ENCODE measurements at places on chromosomes 13 and 19.
A peak's percentile ranks its signal among the peaks of the same experiment; 100 is the strongest.

GRCh38 chr13:25733001-25733491, 318.8 kb downstream of the SHISA2 start:
- no peak for DNase-seq

GRCh38 chr13:92951273-92951890, 275.2 kb upstream of the GPC6 start:
- no peak for DNase-seq

GRCh38 chr13:24625870-24626849, 54.0 kb upstream of the ATP12A start:
- no peak for DNase-seq

GRCh38 chr19:55156202-55157063, 1.1 kb downstream of the TNNI3 start:
- DNase-seq: no peak

- DNase-seq: no peak
Measured at GRCh38 chr19:28416245-28416644, 796.7 kb downstream of the UQCRFS1 start.

DNA sequence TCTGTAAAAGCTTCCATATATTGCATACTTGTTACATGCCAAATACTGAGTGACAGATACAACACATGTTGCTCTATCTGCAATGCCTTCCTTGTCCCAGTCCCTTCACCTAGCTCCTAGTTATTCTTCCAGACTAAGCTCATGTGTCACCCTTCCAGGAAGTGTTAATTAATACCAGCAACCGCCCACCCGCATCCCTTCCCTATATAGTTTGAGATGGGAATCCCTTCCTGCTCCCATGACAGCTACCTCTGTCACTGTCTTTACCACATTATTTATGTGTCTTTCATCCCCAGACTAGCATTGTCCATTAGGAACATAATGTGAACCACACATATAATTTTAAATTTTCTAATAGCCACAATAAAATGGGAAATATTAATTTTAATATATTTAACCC, 49.5 kb upstream of the FRY start:
- DNase-seq: no peak

DNA sequence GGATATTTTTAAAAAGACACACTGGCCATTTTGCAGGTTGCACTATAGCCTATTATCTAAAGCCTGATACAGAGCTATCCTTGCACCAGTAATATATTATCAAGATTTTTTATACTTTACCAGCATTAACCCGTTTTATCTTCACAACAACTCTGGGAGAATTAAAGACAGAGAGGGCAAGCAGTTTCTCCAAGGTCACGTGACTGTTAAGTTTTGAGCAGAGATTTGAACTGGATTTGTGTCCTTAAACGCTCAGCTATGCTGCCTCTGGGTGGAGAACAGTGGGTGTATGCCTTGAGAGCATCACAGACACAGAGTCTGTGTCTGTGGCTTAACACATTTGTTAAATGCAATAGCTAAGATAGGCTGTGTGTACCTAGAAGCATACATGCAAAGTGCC, 147.2 kb downstream of the MYO16 start:
- no peak for DNase-seq

- DNase-seq: no peak
Measured at GRCh38 chr13:111402441-111402840, 82.0 kb downstream of the TEX29 start.

DNA sequence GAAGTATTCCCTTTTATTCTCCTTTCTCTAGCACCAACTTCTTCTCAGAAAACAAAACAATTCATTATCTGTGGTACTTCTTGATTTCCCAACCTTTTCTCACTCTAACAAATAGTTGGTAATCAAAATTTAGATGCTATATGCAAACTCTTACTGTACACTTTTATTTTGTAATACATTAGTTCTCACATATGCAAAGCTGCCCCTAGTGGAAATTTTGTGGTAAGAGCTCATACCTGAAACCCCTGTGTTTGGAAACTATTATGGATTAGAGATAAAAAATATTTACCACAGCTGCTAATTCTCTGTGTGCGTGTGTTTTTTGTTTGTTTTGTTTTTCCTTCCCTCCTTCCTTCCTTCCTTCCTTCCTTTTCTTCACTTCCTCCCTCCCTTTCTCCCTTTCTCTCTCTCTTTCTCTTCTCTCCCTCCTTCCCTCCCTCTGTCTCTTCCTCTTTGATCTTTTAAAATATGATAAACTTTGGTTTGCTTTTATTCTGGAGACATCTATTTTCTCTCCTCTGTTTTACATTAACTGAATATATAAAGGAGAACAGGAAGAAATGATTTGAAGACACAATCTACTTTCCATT, 537.4 kb downstream of the SLITRK6 start:
- DNase-seq: no peak

GRCh38 chr19:13835791-13836723, 40.8 kb downstream of the ZSWIM4 start:
- peak; percentile 98 for DNase-seq

DNA sequence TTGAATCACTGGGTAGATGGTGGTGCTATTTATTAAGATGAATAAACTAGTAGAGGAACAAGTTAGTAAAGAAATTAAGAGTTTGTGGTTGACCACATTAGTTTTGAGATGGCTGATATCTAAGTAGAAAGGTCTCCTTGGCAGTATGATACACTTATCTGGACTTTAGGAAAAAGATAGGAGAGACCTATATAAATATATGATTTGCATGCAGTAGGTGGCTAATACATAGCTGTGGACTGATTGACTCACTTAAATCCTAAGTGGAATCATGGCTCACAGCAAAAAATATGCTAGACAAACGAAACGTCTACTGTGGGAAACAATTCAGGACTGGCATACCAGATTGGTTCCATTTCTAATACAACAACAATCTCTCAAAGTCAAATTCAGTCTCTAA, 92.0 kb downstream of the CAB39L start:
- no peak for DNase-seq

- DNase-seq: no peak
Measured at GRCh38 chr13:53126841-53127245, 98.2 kb downstream of the OLFM4 start.

DNA sequence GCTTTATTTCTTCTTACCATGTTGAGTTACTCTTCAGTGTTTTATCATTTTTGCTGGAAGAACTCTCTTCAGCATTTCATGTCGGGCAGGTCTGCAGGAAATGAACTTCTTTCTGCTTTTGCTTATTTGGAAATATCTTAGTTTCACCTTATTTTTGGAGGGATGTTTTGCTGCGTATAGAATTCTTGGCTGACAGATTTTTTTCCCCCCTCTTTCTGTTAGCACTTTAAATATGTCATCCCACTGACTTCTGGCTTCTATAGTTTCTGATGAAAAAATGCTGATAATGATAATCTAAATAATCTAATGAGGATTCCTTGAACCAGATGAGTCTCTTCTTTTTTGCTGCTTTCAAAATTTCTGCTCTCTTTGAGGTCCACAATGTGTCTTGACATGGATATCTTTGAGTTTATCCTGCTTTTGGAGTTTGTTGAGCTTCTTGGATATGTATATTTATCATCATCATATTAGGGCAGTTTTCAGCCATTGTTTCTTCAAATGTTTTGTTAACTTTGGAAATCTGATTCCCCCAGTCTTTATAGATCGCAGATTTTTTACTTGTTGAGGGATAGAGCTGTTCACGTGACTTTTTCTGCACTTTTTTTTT, 20.4 kb downstream of the ZMYM2 start:
- DNase-seq: no peak

DNA sequence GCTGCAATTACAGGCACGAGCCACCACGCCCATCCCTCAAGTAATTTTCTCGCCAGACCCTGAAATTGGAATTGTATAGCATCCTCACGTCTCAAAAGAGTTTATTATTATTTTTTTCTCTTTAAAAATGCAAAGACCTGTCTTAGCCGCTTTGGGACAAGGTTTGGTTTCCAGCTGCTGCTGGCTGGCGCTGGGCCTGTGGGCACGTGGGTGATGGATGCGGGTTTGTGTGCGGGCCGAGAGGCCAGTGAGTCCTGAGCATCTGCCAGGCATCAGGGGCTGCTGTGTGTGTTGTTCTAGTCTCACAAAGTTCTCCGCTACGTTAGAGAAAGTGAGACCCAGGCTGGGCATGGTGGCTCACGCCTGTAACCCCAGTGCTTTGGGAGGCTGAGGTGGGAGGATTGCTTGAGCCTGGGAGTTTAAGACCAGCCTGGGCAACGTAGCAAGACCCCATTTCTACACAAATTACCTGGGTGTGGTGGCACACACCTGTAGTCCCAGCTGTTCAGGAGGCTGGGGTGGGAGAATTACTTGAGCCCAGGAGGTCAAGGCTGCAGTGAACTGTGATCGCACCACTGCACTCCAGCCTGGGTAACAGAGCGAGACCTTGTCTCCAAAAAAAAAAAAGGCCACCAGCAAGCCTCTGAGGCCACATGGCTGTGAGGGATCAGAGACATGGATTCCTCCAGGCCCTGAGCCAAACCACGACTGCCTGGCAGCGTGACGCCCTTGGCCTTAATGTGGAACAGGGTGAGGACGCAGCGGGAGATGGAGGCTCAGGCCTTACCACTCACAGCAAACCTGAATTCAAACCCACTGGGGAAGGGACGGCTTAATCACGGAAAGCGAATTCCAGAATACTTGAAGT, 4.7 kb upstream of the TMPRSS9 start:
- no peak for DNase-seq

DNA sequence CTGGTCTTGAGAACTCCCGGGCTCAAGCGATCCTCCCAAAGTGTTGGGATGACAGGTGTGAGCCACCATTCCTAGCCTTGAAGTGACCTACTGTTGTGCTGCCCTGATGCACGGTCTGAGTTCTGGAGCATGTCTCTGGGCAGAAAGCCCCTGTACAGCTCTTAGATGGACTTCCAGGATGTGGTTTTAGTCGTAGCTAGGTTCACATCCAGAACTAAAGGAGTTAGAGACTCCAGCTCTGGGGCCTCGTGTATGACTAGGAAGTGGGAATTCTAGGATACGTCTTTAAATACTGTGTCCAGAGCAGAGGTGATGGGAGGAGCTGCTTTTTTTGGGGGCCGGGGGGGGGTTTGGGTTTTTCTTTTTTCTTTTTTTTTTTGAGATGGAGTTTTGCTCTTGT, 12.2 kb downstream of the UPF1 start:
- DNase-seq: no peak

DNA sequence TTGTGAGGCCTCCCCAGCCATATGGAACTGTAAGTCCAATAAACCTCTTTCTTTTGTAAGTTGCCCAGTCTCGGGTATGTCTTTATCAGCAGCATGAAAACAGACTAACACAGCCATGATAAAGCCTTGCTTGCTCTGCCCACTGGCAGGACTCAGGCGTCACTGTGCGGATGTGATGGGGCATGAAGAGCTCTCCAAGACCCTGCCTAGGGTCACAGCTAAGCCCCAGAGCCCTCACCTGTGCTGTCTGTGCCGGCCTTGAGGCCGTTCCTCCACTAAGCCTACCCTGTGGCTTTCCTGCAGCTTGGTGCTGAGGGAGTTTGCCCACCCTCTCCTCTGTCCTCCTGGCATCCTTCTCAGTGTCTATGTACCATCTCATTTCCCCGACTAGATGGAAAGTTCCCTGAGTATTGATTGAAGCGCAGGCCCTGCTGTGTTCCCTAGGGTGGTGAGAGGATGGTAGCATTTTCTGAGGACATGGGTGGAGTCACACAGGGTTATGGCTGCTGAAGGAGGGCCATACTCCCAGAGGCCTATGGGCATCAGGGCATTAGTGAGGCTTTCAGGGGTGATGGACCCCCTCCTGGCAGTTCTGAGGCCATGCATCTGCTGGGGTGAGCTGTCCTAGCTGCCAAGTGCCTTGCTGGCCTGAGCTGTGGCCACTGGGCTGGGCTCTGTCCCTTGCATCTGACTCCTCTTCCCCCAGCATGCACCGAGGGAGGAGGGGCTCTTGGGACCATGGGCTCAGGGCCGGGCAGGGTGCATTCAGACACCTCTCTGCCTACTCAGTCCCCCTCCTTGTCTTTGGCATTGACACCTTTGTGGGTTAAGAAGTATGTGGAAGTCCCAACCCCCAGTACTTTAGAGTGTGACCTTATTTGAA, 75.3 kb downstream of the TEX29 start:
- DNase-seq: no peak

GRCh38 chr19:3359919-3360420, 6.4 kb upstream of the NFIC start:
- DNase-seq: no peak

DNA sequence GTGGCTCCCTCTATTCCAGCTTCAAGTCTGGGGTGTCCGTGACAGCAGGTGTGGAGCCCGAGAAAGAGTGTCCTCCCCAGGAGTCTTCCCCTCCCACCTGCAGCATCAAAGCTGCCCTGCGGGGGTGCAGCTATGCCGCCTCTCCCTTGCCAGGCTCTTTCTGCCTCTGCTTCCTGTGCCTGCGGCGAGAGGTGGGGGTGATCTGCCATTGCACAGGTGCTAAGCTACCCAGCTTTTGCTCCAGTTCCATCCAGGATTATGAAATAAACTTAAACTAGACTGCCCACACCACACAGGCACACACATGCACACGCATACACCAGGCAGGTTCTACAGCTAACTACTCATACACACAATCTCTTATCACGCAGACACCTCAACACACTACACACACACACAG, 104.7 kb upstream of the CLDN10 start:
- no peak for DNase-seq

GRCh38 chr13:46749951-46750350, 47.0 kb downstream of the ESD start:
- no peak for DNase-seq

GRCh38 chr13:70964124-70964523, 855.9 kb upstream of the KLHL1 start:
- no peak for DNase-seq

DNA sequence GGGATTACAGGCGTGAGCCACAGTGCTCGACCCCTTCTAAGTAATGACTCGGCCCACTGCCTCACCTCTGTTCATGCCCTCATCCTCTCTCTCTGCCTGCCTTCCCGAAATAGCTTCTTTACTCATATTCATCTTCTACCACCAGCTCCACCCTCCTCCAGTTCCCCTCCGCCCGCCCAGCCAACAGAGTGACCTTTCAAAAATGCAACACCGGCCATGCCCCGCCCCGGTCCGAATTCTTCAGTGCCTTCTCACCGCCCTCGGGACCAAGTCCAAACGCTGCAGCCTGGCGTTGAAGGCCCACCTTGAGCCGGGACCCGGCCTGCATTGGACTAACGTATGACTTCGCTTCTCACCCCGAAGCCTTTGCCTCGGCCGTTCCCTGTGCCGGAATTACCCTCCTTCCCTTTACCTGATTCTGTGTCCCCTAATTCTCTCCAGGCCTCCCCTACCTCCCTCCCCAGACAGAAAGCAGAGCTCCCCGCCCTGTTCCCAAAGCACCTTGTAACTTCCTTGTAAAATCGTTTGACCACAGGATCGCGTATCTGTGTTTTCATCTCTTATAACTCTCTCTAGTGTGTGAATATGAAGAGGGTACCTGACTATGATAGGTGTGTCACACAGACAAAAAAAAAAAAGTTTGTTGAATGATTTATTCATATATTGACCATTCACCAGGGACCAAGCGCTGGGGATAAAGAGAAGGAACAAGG, 8.1 kb upstream of the MUC16 start:
- DNase-seq: no peak

DNA sequence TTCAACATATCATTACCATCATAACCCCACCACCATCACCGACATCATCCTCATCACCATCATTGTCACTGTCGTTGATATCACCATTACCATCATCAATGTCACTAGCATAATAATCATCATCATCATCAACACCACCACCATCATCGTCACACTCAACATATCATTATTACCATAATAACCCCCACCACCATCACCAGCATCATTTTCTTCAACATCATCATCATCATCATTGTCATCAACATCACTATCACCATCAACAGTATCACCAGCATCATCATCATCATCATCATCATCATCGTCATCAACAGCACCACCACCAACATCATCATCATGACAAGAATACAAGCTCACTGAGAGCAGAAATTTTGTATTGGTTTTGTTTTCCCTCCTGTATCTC, 83.8 kb downstream of the MBD3L1 start:
- DNase-seq: no peak

GRCh38 chr19:34474233-34474989, 7.1 kb upstream of the WTIP start:
- no peak for DNase-seq

Data from HL-60 (cell line).